ENCODE measurements at places on chromosomes 13 and 19.
A peak's percentile ranks its signal among the peaks of the same experiment; 100 is the strongest.

DNA sequence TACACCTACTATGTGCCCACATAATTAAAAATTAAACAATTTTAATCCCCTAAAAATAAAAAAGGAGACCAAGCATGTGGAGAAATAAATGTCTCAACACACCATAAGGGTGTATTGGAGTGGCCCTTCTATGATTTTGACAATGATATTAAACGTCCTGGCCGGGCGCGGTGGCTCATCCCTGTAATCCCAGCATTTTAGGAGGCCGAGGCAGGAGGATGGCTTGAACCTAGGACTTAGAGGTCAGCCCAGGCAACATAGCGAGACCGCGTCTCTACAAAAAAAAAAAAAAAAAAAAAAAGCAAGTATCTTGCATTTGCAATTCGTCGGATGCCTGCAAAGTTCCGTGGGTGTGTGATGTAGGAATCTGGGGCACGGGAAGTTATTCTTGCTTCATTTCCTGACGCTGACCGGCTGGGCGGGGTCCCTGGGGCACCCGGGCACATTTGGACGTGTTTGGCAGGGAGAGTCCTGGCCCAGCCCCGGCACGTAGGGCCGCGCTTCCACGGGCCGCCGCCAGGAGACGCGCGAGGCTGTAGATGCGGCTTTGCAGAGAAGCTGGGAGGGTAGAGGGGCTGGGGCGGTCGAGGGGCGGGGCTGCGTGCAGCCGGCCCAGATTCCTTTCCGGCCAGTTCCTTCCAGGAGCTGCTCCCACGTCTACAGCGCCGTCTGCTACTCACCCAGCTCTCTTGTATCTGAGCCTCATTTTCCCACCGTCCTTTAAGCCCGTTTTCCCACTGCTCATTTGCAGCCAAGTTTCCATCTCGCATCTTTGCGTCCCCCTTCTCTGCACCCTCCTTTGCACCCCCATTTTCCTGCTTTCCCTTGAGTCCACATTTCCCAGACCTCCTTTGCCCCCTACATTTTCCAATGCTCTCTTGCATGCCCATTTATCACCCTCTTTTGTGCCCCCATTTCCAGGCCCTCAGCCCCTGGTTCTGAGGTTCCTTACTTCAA, 2.2 kb upstream of the TSPAN16 start:
- DNase-seq, result peak; percentile 59

DNA sequence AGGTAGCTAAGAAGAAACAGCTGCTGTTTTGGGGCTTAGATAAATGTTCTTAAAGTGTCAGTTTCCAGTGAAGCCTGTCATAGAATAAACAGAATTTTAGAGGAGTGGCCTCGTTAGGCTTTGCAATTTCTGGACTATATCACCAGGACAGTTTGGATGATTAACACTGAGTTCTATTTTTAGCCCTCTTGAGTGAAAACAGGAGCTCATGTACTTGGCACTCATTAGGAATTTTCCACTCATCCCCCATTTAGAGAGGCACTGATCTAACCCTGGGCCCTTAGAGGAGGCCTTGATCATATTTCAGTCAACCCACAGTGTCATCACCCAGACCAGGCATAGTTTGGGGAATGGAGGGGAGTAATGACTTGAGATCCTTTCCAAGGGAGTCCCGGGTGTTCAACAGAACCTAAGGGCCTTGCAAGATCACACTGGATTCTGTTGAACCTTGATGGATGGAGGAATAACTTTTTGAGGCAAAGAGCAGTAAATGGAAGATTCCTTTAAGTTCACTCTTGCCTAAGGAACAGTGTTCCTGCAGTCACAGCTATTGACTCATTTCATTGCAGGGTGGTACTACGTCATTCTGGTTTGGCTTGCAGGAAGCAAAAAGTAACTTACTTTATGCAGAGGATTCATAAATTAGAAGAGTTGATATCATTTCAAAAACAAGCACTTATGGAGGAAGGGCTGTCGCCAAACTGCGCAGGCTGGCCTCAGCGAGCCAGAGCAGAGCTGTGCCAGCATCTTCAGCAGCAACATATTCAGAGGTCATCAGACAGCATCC, 160.2 kb downstream of the SLC7A1 start:
- no peak for DNase-seq

GRCh38 chr13:49240017-49240416, 7.7 kb upstream of the CDADC1 start:
- DNase-seq, result no peak

DNA sequence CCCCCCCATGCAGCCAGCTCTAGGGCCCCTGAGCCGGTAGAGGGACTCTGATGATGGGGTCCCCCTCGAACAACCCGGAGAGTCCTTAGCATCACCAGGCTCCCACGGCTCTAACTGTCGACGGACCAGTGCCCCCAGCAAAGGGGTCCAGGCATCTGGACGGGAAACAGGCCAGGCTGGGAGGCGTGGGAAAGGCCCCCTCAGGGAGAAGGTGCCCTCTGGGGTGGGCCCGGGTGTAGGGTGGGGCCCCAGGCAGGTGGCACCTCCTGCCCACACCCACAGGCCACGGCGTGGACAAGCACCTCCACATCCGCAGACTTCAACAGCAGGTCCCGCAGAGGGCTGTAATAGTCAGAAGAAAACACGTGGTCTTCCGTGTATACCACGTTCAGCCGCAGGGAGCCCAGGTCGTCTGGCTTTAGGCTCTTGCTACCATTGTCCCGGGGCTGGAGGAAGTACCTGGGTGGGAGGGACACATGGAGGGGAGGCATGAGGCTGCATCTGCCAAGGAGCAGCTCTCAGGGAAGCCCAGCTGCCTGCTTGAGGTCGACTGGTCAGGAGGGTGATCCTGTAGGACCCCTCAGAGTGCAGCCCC, 44.7 kb upstream of the C13orf46 start:
- no peak for DNase-seq

GRCh38 chr19:27779954-27780353, 1433.0 kb downstream of the UQCRFS1 start:
- no peak for DNase-seq

DNA sequence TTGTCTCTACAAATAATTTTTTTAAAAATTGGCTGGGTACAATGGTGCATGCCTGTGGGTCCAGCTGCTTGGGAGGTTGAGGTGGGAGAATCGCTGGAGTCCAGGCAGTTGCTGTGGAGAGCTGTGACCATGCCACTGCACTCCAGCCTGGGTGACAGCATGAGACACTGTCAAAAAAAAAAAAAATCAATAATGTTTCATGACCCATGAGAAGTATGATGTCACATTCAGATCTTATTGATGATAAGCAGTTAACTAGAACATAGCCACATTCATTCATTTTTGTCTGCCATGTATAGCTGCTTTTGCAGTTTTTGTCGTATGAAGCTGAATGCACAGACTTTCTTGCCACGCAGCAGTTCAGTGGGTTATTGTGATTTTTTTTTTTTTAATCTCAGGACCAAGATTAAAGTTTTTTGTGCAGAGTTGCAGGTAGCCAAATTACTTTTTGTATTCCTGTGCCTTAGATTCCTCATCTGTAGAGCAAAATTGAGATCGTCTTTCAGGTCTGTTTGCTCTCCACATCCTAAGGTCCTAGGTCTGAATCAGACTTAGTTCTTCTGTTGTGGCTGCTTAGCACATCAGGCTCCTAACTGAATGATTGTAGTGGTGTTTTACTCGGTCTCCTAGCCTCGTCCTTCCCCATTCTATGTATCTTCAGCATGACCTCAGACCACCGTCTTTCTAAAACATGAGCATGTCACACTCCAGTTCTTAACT, 145.2 kb downstream of the GGACT start:
- no peak for DNase-seq

DNA sequence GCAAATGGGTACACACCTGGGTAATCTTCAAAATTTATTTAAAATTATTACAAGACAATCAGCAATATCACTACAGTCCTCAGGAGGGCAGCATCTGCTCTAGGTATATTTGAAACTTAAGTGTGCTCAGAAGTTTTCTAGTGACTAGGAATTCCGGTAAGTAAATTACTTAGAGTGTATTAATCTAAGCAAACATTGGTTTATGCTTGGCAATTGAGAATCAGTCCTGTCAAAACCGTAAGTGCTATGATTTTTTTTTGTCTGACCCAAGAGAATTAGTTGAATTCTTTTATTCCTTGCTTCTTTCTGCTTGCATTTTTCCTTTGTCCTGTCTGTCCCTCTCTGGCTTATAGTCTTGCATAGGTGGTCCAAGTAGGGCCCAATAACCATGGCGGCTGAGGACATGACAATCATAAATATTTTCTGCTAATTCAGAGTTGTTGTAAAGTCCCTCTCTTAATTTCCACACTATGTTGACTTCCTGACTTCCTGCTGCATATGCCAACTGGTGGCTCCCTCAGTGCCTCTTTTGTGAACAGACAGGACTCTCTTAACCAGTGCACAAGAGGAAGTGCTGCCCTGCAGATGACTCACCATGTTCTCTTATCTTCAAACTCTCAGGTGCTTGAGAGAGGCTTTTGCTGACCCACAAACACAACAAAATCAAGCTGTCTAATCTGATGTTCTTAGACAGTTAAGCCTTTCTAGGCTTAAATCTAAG, 82.2 kb downstream of the SLAIN1 start:
- no peak for DNase-seq

- no peak for DNase-seq
Measured at GRCh38 chr13:113884821-113885220, 20.9 kb upstream of the GAS6 start.

Data from stimulated activated CD8-positive, alpha-beta memory T cell treated with anti-CD3 and anti-CD28 coated beads, Interleukin-12 subunit alpha, Interleukin-12 subunit beta, amount 100 ng/mL, for 4 hours (primary cell).